ENCODE measurements at places on chromosomes 5 and 9.

GRCh38 chr5:9089893-9090292 lies 456.0 kb downstream of the SEMA5A start:
- H3K36me3 ChIP-seq: no peaks in the 10 kb centered on the region
- no peak for DNase-seq
- no peaks in the 10 kb centered on the region for H3K4me1 ChIP-seq
- H3K4me3 ChIP-seq: no peak overlapping the region

DNA sequence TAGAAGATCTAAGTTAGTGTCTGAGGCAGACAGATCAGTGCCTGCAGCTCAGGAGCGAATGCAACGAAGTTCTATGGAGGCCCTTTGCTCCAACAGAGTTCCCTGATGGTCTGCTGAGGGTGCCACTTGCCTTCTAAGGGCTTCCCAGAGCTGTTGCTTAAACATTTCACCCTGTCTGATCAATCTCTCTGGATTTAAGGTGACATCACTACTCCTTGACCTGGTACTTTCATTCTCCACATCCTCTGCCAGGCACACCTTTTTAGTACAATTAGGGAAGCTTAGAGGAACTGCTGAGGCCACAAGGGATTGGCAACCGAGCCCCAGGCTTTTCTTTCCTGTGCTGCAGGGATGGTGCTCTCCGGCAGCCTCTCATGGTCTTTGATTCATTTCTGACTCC lies 94.2 kb upstream of the IFNK start:
- H3K27ac ChIP-seq: no peak overlapping the region
- no peaks in the 10 kb centered on the region for H3K36me3 ChIP-seq
- H3K4me1 ChIP-seq: peaks cover 25% of the 10 kb centered on the region

- H3K36me3 ChIP-seq: no peaks in the 10 kb centered on the region
- H3K27ac ChIP-seq: no peak overlapping the region
- H3K4me1 ChIP-seq: peaks cover 8% of the 10 kb centered on the region
- no peak for DNase-seq
- H3K4me3 ChIP-seq: no peak overlapping the region
- no peaks in the 10 kb centered on the region for H3K27me3 ChIP-seq
Observed at GRCh38 chr5:150574818-150575547, 65.5 kb upstream of the SYNPO start.

GRCh38 chr5:114859438-114859735 lies 310.3 kb downstream of the TRIM36 start:
- H3K36me3 ChIP-seq: no peaks in the 10 kb centered on the region
- H3K27ac ChIP-seq: no peak overlapping the region
- no peak overlapping the region for H3K4me3 ChIP-seq
- no peaks in the 10 kb centered on the region for H3K27me3 ChIP-seq

GRCh38 chr5:126354012-126354857 lies 69.0 kb upstream of the GRAMD2B start:
- peaks cover 4% of the 10 kb centered on the region for H3K4me1 ChIP-seq
- peak overlapping the region; percentile 37 for H3K27ac ChIP-seq
- H3K4me3 ChIP-seq: peak overlapping the region; percentile 59
- no peaks in the 10 kb centered on the region for H3K36me3 ChIP-seq

- H3K4me3 ChIP-seq: no peak overlapping the region
- DNase-seq: no peak
- no peak overlapping the region for H3K27ac ChIP-seq
Observed at GRCh38 chr9:94178927-94179326, 80.2 kb upstream of the ZNF169 start.

DNA sequence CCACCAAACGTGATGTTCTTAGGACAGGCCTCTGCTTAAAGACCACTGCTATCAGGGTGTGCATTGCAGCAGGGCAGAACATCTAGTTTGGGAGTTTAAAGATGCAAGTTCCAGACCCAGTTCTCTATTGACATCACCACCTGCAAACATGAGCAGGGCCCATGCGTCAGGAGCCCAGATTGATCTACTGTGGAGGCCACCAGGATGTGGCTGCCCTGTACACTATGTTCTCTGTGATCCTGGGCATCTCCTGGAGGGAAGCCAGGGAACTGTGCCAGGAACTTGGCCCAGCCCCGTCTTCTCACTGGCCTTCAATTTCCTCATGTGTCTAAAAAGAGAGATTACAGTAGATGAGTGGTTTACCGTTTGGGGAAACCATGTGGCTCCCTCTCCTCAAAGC lies 87.1 kb downstream of the PDE6A start:
- no peaks in the 10 kb centered on the region for H3K4me1 ChIP-seq
- H3K36me3 ChIP-seq: no peaks in the 10 kb centered on the region
- no peak overlapping the region for H3K27ac ChIP-seq
- DNase-seq: no peak
- no peaks in the 10 kb centered on the region for H3K27me3 ChIP-seq

DNA sequence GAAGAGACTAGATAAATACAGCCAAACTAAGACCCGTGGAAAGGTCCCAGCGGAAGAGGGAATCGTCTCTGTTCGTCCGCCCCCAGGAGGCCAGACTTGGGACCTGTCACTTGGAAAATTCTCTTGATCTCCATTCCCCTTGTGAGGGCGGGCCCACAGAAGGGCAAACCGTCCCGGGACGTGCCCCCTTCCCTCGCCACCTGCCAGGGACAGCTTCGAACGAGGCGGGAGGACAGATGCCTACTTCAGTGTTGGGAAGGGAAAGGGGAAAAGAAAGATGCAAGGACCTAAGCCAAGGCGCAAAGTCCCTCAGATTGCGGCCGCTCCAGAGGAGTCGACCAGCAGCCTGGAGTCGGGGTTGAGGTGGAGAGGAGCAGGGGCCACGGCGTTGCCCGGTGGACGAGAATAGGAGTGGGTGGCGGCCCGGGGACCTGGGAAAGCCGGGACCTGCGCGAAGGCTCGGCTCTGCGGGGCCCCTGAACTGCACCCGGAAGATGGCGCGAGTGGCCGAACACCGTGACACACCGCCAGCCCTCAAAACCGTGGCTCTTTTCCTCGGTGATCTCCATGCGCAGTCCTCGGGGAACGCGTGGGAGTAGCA lies 4.4 kb upstream of the EBF1 start:
- H3K36me3 ChIP-seq: no peaks in the 10 kb centered on the region
- peaks cover 13% of the 10 kb centered on the region for H3K4me1 ChIP-seq
- H3K27ac ChIP-seq: no peak overlapping the region
- peak; percentile 83 for DNase-seq
- H3K27me3 ChIP-seq: peaks cover 20% of the 10 kb centered on the region

- no peaks in the 10 kb centered on the region for H3K4me1 ChIP-seq
- no peaks in the 10 kb centered on the region for H3K27me3 ChIP-seq
- H3K27ac ChIP-seq: no peak overlapping the region
- no peak overlapping the region for H3K4me3 ChIP-seq
Observed at GRCh38 chr9:92191801-92192200, 76.6 kb upstream of the SPTLC1 start.

DNA sequence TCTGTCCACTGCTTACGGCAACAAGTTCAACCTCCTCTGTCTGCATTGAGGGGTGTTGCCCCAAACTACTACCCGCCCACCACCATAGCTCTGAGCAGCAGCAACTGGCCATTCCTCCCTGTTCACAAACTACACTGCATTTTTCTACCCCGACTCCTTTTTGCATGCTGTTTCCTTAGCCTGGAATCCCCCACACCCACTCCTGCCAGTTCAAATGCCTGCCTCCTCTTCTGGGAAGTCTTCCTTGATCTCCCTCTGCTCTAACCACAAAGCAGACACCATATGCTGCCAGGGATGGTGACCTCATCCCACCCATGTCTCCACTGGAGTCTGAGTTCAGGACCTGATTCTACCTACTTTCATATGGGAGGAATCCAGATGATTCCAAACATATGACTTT lies 13.3 kb downstream of the ALDH1B1 start:
- H3K4me1 ChIP-seq: no peaks in the 10 kb centered on the region
- no peak for DNase-seq
- no peak overlapping the region for H3K4me3 ChIP-seq
- H3K27me3 ChIP-seq: peaks cover 2% of the 10 kb centered on the region
- H3K36me3 ChIP-seq: no peaks in the 10 kb centered on the region
- H3K27ac ChIP-seq: no peak overlapping the region

DNA sequence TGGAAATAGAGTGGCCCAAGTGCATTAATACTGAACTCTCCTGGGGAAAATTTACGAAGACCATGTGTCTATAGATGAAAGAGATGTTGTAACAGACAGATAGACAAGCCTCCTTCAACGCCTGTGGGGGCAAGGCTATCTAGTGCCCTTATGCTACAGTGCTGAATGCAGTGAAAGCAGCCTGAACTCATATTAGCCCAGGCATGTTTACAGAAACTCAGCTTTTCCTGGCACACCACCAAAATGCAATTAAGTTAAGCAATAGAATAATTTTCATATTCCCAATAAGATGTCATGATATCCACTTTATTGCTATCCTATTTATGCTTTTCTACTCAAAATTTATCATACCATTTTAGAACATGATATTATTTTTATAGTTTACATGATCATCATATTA lies 277.0 kb downstream of the DIRAS2 start:
- no peak overlapping the region for H3K27ac ChIP-seq
- no peak overlapping the region for H3K4me3 ChIP-seq
- H3K27me3 ChIP-seq: no peaks in the 10 kb centered on the region
- H3K4me1 ChIP-seq: no peaks in the 10 kb centered on the region
- H3K36me3 ChIP-seq: no peaks in the 10 kb centered on the region

DNA sequence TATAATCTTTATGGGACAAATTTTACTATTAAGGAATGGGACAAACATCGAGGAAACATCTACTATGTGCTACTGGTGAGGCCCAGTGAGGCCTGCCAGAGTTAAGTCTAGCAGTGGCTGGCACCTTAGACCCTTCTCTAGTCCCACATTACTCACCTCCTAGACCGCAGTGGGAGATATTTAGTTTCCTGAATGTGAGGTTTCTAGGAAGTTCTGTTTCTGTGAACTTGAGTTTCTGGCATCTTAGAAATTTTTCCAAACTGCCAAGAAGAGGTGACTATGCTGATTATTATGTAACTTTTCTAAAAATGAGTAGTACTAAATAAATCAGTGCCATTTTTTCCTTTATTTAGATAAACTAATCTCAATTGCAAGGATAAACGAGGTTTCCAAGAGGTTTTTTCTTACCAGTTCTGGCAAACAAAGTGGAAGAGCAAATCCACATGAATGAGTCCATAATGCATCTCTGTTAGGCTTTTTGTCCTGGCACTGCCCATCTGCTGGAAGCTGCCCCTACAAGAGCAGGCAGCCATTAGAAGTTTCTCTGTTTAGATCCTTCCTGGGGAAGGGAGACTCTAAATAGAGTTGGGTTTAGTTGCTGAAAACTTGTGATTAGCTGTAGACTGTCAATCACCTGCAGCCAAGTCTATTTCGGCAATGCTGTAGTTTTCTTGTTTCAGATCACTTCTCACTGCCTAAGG lies 348.7 kb downstream of the MAN2A1 start:
- H3K4me1 ChIP-seq: no peaks in the 10 kb centered on the region
- H3K27me3 ChIP-seq: no peaks in the 10 kb centered on the region
- H3K4me3 ChIP-seq: no peak overlapping the region
- no peaks in the 10 kb centered on the region for H3K36me3 ChIP-seq
- no peak for DNase-seq

DNA sequence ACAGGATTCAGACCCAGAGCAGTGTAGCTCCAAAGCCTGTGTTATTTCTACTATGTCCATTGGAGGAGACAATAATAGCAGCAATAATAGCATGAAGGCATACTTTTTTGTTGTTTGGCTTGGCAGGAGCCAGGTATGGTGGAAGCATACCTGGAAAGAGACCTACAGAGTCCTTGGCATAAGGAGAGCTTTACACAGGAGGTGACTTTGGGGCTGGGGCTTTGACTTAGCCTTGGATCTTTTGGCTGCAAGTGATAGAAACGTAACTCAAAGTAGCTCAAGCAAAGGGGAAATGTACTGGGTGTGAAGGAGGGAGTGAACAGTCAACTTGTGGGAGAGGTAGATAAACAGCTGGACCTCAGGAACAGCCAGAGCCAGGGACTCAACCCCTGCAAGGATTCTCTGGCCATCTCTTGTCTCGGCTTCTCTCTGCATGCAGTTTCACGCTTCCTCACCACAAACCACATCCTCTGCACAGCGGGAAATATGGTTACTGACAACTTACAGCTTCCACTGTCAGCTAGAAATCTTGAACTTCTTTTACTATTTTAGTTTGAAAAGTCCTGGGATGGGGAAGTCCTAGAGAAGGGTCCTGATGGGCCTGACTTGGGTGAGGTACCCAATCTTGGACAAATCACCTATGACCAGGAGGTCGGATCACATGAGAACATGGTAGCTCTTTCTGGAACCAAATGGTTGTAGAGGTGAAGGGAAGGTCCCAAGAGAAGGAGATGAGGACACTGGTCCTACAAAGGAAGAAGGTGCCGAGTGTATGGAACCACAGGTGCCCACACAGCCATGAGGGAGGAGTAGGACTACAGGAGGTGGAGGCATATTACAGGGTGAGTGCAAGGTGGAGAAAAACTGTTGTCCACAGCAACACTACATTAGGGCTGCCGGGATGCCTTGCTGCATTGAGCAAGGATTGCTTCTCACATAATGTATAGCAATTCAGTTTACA lies 47.0 kb upstream of the TGFBR1 start:
- H3K4me3 ChIP-seq: no peak overlapping the region
- no peaks in the 10 kb centered on the region for H3K27me3 ChIP-seq
- DNase-seq: no peak
- H3K27ac ChIP-seq: no peak overlapping the region
- H3K36me3 ChIP-seq: no peaks in the 10 kb centered on the region

DNA sequence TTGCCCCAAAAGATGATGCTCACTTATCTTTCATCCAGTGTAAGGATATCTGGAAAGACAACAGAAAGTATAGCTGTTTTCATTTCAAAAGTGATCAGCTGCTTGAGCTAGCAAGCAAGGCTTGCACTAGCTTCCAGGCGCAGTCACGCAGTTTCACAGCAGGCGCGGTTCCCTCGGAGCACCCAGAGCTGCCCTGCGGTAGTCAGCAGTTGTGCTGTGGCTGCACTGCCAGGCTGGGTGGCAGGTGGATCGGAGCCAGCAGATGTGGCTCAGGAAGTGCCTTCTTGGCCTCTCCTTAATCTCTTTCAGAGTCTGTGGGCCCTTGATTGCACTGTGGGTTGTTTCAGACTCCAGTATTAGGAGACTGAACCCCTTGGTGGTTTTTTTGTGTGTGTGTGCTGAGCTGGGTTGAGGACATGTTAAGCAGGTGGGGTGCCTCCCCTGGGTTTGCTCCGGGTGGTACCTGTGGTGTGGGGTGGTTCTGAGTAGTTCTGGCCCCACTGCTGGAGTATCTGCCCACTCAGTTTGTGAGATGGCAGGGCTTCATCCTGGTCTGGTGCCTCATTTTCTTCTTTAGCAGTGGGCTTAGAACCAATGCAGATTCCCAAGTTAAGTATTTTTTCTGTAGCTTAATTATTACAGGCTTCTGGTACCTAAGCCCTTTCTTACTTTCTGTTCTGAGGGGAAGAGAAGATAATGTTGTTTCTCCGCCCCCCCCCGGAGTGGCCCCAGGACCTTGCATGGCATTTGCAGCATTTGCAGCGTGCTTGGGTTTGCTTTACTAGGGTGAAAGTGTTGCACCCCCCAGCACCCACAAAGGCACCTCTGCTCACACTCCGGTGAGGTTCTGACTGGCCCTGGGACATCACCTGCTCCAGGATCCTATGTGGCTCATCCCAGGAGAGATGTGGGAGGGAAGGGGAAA lies 16.4 kb downstream of the TENT4A start:
- H3K4me1 ChIP-seq: peaks cover 27% of the 10 kb centered on the region
- no peak overlapping the region for H3K4me3 ChIP-seq
- no peak for DNase-seq
- no peaks in the 10 kb centered on the region for H3K27me3 ChIP-seq
- no peaks in the 10 kb centered on the region for H3K36me3 ChIP-seq

GRCh38 chr9:109101810-109102209 lies 17.9 kb downstream of the TMEM245 start:
- H3K4me3 ChIP-seq: no peak overlapping the region
- H3K27ac ChIP-seq: no peak overlapping the region
- no peaks in the 10 kb centered on the region for H3K27me3 ChIP-seq
- H3K4me1 ChIP-seq: peaks cover 17% of the 10 kb centered on the region
- DNase-seq: no peak

- DNase-seq: peak; percentile 17
- no peaks in the 10 kb centered on the region for H3K4me1 ChIP-seq
Observed at GRCh38 chr5:140672455-140673186, 755 bp downstream of the DND1 start.

Measured in kidney (tissue), 22 donors.